HFFc6 (cell line): ENCODE measurements at places on chromosomes 12 and 14. TPM values are rescaled to one million over a fixed set of nuclear protein-coding genes. Genes with fewer than 3 reads are reported as not detected.

GRCh38 chr12:20950248-20950647 is 139.7 kb downstream of the SLCO1B3 start:
- no peak overlapping the region for H3K27ac ChIP-seq
- no peaks in the 10 kb centered on the region; the same call in 1 of the 2 replicates for H3K27me3 ChIP-seq
- DNase-seq, result no peak
- no peak overlapping the region for H3K4me3 ChIP-seq
- H3K4me1 ChIP-seq, result no peaks in the 10 kb centered on the region

DNA sequence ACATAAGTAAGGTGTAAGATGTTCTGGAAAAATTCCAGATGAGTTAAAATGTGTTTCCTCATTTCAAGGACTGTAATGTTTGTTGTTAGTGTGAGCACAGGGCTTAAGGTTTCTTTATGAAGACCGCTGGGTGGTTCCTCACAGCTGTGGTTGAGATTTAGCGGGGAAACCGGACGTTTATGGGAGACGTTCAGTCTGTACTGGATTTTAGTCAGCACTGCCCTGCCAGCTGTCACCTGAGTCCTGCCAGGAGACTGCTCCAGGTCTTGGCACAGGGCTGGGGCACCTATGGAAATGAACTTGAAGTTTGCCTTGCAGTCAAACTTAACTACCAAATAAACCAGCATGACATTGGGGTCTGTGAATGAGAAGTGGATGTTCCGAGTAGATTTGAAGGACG is 555.2 kb downstream of the DIO2 start:
- DNase-seq, result no peak
- H3K36me3 ChIP-seq, result no peaks in the 10 kb centered on the region
- 0 out of 2 replicates have a peak, but pooled peaks cover 2% of the 10 kb centered on the region for H3K27me3 ChIP-seq
- no peak overlapping the region for H3K4me3 ChIP-seq

The TAS2R19 gene
- 0.28 and 0.52 TPM in 2 replicates for total RNA-seq

DNA sequence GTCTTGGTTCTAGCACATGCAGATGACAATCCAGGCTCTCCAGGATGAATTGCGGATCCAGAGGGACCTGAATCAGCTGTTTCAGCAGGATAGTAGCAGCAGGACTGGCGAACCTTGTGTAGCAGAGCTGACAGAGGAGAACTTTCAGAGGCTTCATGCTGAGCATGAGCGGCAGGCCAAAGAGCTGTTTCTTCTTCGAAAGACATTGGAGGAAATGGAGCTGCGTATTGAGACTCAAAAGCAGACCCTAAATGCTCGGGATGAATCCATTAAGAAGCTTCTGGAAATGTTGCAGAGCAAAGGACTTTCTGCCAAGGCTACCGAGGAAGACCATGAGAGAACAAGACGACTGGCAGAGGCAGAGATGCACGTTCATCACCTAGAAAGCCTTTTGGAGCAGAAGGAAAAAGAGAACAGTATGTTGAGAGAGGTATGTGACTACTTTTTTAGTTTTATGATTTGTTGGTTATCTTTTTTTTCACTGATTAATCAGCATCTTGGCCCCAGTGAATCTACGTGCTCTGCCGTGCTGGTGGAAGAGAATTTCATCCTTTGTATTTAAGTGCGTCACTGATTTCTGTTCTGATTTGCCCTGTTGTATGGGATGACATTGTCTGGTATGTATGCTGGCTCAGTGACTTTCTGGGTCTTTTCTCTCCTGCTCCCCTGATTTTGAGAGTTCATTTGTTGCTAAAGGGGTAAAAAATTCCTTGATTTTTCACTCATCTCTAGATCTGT is 92.3 kb downstream of the ERC1 start:
- peaks cover 18% of the 10 kb centered on the region for H3K4me1 ChIP-seq
- peak; percentile 51 for DNase-seq
- peak overlapping the region; percentile 45; the same call in 1 of the 2 replicates for H3K4me3 ChIP-seq
- H3K36me3 ChIP-seq, result peaks cover 8% of the 10 kb centered on the region; the same call in 1 of the 2 replicates

The ENDOU gene
- 0.11 to 0.22 TPM (median 0.11 TPM) in 3 replicates for total RNA-seq
